ENCODE measurements at places on chromosomes 12 and 14.

GRCh38 chr14:32728976-32729375 lies 209.7 kb upstream of the NPAS3 start:
- no peak for DNase-seq

DNA sequence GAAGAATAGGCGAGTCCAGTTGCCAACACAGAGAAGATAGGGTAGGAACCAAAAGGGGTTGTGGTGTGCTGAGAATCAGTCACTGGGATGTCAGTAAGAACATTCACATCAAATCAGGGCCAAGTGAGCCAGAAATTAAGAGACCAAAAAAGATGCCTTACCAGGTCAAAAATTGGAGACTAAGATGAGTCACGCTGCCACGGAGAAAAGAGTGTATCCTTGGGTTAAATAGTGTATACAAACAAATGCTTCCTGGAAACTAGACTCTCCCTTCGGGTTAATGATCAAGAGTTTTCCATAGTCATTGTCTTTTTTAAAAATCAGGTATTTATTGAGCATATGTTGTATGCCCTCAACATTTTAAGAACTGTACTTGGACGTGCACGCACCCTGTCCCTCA lies 45.2 kb upstream of the BAZ1A start:
- no peak for DNase-seq

DNA sequence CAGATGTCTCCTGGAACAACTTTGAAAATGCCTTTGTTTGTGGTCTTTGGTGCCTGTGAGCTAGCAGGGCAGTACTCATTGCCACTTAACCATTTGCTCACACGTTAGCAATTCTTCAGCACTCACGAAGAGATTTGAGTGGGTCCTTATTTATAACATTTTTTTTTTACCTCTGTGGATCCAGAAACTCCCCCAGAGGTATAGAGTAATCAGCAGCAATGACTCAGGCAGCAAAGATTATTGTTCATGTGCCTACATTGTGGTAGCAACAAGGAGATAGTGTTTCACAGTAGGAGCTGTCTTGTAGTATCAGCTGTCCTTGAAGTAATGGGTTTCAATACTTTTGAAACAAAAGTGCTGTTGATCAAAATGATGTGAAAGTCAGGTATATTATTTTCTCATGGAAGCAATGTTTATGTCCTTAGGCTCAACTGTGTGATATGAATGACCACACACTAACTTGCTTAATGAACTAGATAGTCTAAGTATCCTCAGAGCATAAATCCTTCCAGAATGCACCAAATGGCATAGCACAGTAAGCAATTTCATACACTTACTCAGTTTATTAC lies 304.1 kb downstream of the EGLN3 start:
- peak; percentile 34 for DNase-seq

DNA sequence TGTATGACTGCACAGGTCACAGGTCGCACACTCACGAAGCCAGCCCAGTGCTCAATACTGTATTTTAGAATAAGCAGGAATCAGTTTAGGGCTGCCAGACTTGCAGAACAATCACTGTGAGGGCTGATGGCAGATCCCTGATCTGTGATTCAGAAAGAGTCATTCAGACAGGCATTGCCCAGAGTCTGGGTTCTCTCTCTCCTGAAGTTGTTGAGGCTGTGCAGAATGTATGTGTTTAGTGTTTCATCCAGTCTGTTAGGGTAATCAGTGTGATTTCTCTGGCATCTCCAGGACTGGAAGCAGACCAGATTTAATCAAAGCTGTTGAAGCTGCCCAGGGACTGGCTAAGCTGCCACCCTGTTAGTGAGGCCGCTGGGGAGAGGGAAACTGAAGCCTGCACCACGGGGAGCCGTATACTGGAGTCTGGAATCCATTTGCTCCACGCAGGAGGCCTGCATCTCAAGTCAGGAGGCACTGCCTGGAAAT lies 69.3 kb downstream of the ETV6 start:
- DNase-seq, result peak; percentile 60

- DNase-seq, result no peak
Measured at GRCh38 chr14:39876916-39877315, 444.7 kb upstream of the FBXO33 start.

GRCh38 chr14:68521961-68522509 lies 270.8 kb downstream of the ZFP36L1 start:
- DNase-seq, result no peak

- DNase-seq, result no peak
Measured at GRCh38 chr12:57341275-57341990, 89.4 kb downstream of the R3HDM2 start.
